ENCODE measurements at places on chromosomes 5 and 9. TPM values are rescaled to one million over a fixed set of nuclear protein-coding genes. Genes with fewer than 3 reads are reported as not detected.

- no peaks in the 10 kb centered on the region for H3K27me3 ChIP-seq
- H3K4me3 ChIP-seq: no peak overlapping the region
- H3K36me3 ChIP-seq: no peaks in the 10 kb centered on the region
These were observed 41.8 kb upstream of the CDKN2B start for GRCh38 chr9:22050924-22051323.

- H3K36me3 ChIP-seq: no peaks in the 10 kb centered on the region
- peaks cover 1% of the 10 kb centered on the region for H3K27me3 ChIP-seq
- no peak overlapping the region for H3K27ac ChIP-seq
- H3K4me3 ChIP-seq: no peak overlapping the region
- peak; percentile 4 for DNase-seq
These were observed 92.4 kb upstream of the CPLX2 start for GRCh38 chr5:175778951-175779503.

FAM221B gene
- not detected for total RNA-seq

GRCh38 chr5:154141745-154142221 lies 48.8 kb upstream of the GALNT10 start:
- no peaks in the 10 kb centered on the region for H3K36me3 ChIP-seq
- no peak overlapping the region for H3K27ac ChIP-seq
- H3K4me3 ChIP-seq: no peak overlapping the region
- no peaks in the 10 kb centered on the region for H3K4me1 ChIP-seq
- DNase-seq: no peak

DNA sequence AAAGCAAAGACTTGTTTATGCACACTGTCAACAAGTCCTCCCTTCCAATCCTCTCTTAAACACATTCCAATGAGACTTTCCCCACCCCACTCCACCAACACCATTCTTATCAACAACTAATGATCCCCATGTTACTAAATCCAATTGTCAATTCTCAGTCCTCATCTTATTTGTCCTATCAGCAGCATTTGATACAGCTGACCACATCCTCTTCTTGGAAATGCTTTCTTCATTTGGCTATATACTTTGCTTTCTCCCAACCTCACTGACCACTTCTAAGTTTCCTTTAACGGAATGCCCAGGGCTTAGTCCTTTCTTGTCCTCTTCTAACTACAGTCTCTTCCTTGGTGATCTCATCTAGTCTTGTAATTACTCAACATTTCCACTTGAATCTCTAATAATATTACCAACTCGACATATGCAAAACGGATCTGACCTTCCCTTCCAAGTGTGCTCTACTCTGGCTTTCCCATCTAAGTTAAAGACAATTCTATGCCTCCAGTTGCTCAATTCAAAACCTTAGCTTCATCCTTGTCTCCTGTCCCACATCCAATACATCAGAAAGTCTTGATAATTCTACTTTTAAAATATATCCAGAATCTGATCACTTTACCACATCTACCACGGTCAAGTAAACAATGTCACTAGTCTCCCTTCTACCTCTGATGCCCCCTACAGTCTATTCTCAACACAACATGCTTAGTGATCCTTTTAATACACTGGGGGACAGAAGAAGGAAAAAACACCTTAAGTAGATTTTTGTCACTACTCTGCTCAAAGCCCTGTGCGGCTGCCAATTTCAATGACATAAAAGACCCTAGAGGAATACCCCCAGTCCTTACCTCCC lies 25.5 kb downstream of the AGTPBP1 start:
- no peaks in the 10 kb centered on the region for H3K4me1 ChIP-seq
- H3K27me3 ChIP-seq: no peaks in the 10 kb centered on the region

DNA sequence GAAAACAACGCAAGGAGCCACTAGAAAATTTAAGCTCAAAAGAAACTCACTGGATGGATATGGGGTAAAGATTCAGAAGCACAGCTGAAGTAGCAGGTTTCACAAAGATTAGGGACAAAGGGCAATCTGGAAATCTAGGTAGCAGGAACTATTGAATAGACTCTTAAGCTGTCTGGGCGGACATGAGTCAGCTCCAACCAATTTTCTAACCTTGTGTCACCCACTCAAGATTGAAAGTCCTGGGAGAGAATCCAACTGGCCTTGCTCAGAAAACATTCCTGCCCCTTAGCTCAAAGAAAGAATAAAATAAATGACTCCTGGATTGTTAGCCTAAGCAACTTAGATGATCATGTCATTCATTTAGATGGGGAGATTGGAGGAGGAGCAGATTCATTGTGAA lies 69.2 kb downstream of the STK32A start:
- DNase-seq: peak; percentile 97
- no peaks in the 10 kb centered on the region for H3K36me3 ChIP-seq
- no peak overlapping the region for H3K4me3 ChIP-seq
- no peaks in the 10 kb centered on the region for H3K27me3 ChIP-seq

DNA sequence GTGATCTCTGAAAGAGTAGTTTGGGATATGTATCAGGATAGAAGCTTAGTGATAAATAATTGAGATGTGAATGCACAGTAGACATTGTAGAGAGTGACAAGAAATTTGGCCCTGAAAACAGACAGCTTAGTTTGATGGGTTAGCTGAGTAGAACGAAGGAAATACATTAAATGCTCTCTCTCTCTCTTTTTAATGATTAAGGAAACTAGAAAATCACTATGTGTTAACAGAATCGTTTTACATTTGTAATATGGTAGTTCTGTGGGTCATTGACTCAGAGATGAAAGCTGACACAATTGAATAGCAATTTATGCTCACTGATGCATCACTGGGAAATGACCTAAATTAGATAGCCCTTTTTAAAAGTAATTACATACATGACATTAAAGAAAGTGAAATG lies 739.8 kb upstream of the PTPRD start:
- no peak for DNase-seq
- H3K4me1 ChIP-seq: no peaks in the 10 kb centered on the region
- no peaks in the 10 kb centered on the region for H3K27me3 ChIP-seq
- H3K36me3 ChIP-seq: no peaks in the 10 kb centered on the region

GRCh38 chr5:56175488-56175887 lies 57.6 kb downstream of the ANKRD55 start:
- peak; percentile 80 for DNase-seq
- H3K27me3 ChIP-seq: no peaks in the 10 kb centered on the region
- no peak overlapping the region for H3K27ac ChIP-seq
- H3K36me3 ChIP-seq: no peaks in the 10 kb centered on the region

GRCh38 chr5:174736331-174736721 lies 11.9 kb downstream of the MSX2 start:
- no peak overlapping the region for H3K27ac ChIP-seq
- H3K4me1 ChIP-seq: peaks cover 12% of the 10 kb centered on the region
- no peak overlapping the region for H3K4me3 ChIP-seq
- peak; percentile 87 for DNase-seq

GRCh38 chr9:90428517-90428916 lies 214.1 kb downstream of the DIRAS2 start:
- no peaks in the 10 kb centered on the region for H3K27me3 ChIP-seq
- DNase-seq: no peak
- H3K27ac ChIP-seq: no peak overlapping the region
- H3K4me1 ChIP-seq: peaks cover 9% of the 10 kb centered on the region
- H3K4me3 ChIP-seq: no peak overlapping the region

NUTM2G gene
- total RNA-seq: not detected

- no peak overlapping the region for H3K27ac ChIP-seq
- H3K4me3 ChIP-seq: no peak overlapping the region
- H3K36me3 ChIP-seq: no peaks in the 10 kb centered on the region
- DNase-seq: no peak
- peaks cover 32% of the 10 kb centered on the region for H3K4me1 ChIP-seq
These were observed 172.8 kb downstream of the AUH start for GRCh38 chr9:91188719-91189590.

DNA sequence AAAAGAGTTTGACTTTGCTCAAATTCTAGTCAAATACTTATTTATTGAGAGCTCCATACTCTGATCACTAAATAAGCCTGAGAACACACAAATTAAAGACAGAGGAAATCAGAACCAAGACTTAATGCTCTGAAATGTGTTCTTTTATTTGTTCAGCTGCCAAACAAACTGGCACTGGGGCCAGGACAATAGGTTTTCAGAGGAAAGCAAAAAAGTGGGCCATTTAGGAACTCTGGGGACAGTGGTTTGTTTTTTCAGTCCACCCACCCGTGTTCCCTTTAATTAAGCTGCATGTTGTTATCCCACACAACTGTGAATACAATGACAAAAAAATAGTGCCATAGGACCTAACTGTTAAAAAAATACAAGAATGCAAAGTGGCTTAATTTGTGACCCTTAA lies 95.4 kb upstream of the RETREG1 start:
- H3K27me3 ChIP-seq: no peaks in the 10 kb centered on the region
- H3K36me3 ChIP-seq: peaks cover 35% of the 10 kb centered on the region
- H3K27ac ChIP-seq: no peak overlapping the region
- H3K4me3 ChIP-seq: no peak overlapping the region
- peaks cover 10% of the 10 kb centered on the region for H3K4me1 ChIP-seq
- no peak for DNase-seq

DNA sequence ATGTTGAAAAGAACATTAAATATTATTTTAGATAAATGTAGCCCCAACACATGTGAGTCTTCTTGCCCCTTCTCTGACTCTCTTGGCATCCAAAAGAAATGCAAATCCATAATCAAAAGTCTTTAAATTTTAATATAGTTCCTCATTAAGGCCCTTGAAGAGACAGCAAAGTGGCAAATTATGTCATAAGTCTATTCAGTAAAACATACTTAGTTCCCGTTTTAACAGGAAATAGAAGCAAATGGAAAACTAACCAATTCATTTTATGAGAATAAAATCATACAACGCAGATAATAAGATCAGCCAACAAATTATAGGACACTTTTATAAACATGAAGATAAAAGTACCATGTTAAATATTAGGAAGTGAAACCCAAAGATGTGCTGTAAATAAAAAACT lies 20.1 kb upstream of the IFNB1 start:
- no peaks in the 10 kb centered on the region for H3K36me3 ChIP-seq
- no peak overlapping the region for H3K27ac ChIP-seq
- H3K4me1 ChIP-seq: no peaks in the 10 kb centered on the region
- DNase-seq: no peak
- H3K27me3 ChIP-seq: no peaks in the 10 kb centered on the region

- H3K36me3 ChIP-seq: peaks cover 2% of the 10 kb centered on the region
- H3K4me1 ChIP-seq: no peaks in the 10 kb centered on the region
- no peak overlapping the region for H3K4me3 ChIP-seq
- H3K27ac ChIP-seq: no peak overlapping the region
- DNase-seq: no peak
- no peaks in the 10 kb centered on the region for H3K27me3 ChIP-seq
These were observed 54.7 kb downstream of the SLC38A9 start for GRCh38 chr5:55657443-55657842.

DNA sequence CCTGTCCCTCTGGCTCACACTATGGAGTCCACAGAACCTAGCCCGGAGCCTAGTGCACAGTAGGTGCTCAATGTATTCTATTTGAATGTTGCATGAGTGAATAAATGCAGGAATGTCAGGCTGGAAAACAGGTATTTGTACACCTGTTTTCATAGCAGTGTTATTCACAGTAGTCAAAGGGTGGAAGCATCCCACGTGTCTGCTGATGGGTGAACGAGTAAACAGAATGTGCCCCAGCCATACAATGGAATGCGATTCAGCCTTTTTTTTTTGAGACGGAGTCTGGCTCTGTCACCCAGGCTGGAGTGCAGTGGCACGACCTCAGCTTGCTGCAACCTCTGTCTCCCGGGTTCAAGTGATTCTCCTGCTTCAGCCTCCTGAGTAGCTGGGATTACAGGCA lies 31.5 kb upstream of the IER5L start:
- no peak for DNase-seq
- no peaks in the 10 kb centered on the region for H3K4me1 ChIP-seq
- H3K4me3 ChIP-seq: no peak overlapping the region
- H3K27ac ChIP-seq: no peak overlapping the region

TLX3 gene
- total RNA-seq: not detected

FOXD4L4 gene
- total RNA-seq: not detected

DNA sequence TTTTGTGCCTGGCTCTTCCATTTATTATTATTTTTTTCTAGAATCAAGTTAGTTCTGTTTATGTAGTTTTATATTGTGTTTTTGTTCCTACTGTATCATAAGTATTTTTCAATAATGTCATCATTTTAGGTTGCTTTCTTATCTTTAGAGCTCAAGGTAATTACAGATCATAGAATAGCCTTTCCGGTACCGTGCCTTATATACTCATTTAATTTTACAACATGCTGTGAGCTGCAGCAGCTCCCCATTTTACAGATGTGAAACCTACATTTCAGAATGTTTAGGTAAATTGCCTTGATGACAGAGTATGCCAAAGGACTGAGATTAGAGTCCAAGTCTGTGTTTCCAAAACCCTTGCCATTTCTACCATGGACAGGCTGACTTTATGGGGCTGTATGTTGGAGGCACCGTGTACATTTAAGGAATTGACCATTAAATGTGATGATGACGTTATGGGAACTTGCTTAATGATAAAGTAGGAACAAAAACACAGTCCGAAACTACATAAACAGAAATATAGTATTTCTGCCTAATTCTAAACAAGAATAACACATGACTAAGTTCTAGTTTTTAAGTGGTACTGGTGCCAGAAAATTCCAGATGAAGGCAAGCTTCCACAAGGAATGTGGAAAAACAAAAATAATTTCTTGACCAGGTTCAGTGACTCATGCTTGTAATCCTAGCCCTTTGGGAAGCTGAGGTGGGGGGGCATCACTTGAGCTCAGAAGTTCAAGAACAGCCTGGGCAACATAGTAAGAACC lies 97.7 kb downstream of the IQGAP2 start:
- no peak overlapping the region for H3K4me3 ChIP-seq
- no peaks in the 10 kb centered on the region for H3K36me3 ChIP-seq
- DNase-seq: peak; percentile 35
- H3K27me3 ChIP-seq: no peaks in the 10 kb centered on the region
- H3K27ac ChIP-seq: no peak overlapping the region
- H3K4me1 ChIP-seq: no peaks in the 10 kb centered on the region

TRIO gene
- 291 TPM for total RNA-seq
